ENCODE measurements at places on chromosomes 11 and 22. TPM values are rescaled to one million over a fixed set of nuclear protein-coding genes. Genes with fewer than 3 reads are reported as not detected.

OR51B4 gene
- total RNA-seq: not detected

USP2 gene
- total RNA-seq: 25.4 TPM

OR2AG1 gene
- not detected for total RNA-seq

PIH1D2 gene
- 2.4 TPM for total RNA-seq

APOA1 gene
- total RNA-seq: 1.2 TPM

GRCh38 chr22:46993633-46994032 lies 231.2 kb downstream of the TBC1D22A start:
- no peak overlapping the region for H3K4me3 ChIP-seq
- H3K4me1 ChIP-seq: peaks cover 14% of the 10 kb centered on the region
- no peaks in the 10 kb centered on the region for H3K27me3 ChIP-seq
- peaks cover 19% of the 10 kb centered on the region for H3K36me3 ChIP-seq
- DNase-seq: no peak

DNA sequence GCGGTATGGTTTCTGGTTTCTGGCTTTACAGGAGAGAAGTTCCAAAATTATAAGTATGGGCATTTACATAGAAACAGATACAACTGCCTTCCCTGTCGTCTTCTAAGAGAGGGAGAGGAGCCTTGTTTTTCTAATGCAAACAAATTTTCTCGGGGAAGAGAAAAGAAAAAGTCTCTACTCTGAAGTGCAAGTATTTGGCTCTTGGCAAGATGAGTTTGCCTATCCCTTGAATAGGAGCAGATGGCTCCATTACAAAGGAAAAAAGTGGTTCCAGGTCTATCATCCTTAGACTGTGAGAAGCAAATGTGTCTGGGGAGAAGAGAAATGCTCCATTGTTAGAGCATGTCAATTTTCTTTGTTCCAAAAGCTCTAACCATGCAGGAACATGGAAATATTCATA lies 455.6 kb downstream of the BUD13 start:
- H3K36me3 ChIP-seq: no peaks in the 10 kb centered on the region
- H3K4me1 ChIP-seq: peaks cover 16% of the 10 kb centered on the region
- no peak for DNase-seq
- H3K27ac ChIP-seq: no peak overlapping the region
- no peak overlapping the region for H3K4me3 ChIP-seq
- H3K27me3 ChIP-seq: no peaks in the 10 kb centered on the region

DNA sequence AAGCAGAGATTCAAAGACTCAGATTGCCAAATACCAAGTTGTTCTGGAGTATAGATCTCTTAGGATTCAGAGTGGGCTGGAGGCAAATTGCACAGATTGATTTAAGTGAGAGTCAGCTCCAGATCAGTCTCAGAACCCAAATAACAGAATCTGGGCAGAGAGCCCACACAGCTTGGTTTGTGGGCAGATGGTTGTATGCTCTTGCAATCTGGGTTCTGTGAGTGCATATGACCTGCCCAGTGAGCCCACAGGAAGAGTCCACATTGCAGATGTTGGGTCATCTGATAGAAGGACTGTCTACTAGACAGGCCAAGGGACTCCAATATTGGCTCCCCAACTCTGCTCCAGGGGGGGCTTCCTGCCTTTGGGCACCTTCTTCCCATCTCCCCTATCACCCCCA lies 65.9 kb downstream of the ADAMTS15 start:
- H3K4me1 ChIP-seq: no peaks in the 10 kb centered on the region
- H3K27me3 ChIP-seq: no peaks in the 10 kb centered on the region
- no peak overlapping the region for H3K4me3 ChIP-seq
- DNase-seq: no peak

DNA sequence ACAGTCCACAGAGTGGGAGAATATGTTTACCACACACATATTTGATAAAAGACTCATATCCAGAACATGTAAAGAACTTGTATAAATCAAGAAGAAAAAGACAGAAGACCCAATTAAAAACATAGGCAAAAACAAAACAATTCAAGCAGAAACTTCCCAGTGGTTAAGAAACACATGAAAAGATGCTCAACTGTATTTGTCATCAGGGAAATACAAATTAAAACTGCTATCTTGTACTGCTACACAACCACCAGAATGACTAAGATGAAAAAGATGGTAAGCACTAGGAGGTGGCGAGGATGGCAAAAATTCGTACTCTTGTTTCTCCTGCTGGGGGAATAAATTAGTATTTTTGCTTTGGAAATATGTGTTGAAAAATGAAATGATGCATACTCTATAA lies 192.3 kb upstream of the C11orf87 start:
- no peaks in the 10 kb centered on the region for H3K4me1 ChIP-seq
- H3K36me3 ChIP-seq: no peaks in the 10 kb centered on the region
- H3K4me3 ChIP-seq: no peak overlapping the region

GRCh38 chr22:29256606-29257325 lies 11.0 kb downstream of the RHBDD3 start:
- H3K27me3 ChIP-seq: no peaks in the 10 kb centered on the region
- no peak overlapping the region for H3K27ac ChIP-seq
- peaks cover 22% of the 10 kb centered on the region for H3K36me3 ChIP-seq
- no peak overlapping the region for H3K4me3 ChIP-seq

GRCh38 chr11:74611369-74611861 lies 19.0 kb downstream of the POLD3 start:
- H3K4me1 ChIP-seq: peaks cover 13% of the 10 kb centered on the region
- peak overlapping the region; percentile 46 for H3K27ac ChIP-seq
- no peak for DNase-seq

DNA sequence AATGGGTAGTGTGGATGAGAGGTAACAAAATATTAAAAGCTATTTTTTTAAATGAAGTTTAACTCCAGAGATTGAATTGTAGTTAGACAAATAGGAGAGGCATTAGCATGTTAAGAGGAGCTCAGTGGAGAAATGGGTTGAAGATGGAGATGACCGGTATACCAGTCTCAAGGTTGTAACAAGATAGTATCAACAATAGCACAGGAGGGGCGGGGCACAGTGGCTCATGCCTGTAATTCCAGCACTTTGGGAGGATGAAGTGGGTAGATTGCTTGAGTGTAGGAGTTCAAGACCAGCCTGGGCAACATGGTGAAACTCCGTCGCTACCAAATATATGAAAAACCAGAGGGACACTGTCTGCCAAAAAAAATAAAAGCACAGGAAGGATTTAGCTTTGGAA lies 6.0 kb upstream of the ANKRD42 start:
- H3K36me3 ChIP-seq: peaks cover 80% of the 10 kb centered on the region
- H3K27me3 ChIP-seq: no peaks in the 10 kb centered on the region

DNA sequence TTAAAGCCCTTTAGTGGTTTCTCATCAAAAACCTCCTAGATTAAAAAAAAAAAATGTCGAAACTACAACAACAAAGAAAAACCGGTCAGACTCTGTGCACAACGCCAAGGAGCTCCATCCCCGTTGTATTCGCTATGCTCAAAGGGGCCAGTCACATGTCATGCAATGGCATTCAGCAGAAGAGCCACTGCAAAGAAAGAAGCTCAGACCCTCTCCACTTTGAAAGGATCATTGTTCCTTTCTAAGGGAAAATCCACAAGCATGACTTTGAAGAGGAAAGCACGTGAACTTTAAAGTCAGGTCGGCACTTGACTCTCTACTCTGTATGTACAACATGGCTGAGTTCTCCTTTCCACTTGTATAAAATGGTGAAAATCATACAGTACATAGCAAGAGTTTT lies 655.6 kb downstream of the ETS1 start:
- H3K4me1 ChIP-seq: no peaks in the 10 kb centered on the region
- no peak for DNase-seq
- no peaks in the 10 kb centered on the region for H3K36me3 ChIP-seq
- H3K4me3 ChIP-seq: no peak overlapping the region
- H3K27ac ChIP-seq: no peak overlapping the region

DNA sequence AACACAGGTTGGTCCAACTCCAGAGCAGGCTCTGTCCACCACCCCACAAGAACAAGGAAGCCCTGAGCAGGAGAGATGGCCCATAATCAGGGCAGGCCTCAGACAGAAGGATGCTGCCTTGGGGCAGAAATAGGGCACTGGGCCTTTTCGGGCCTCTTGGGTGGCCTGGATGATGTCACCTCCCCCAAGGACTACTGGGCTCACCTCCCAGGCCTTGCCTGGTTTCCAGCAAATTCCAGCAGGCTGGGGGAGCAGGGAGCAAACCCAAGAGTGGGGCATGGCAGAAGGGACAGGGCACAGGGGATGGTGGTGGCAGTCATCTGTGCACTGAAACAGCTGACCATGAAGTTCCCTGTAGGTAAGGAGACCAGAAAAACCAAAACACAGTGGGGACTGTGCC lies 5.3 kb upstream of the NAA40 start:
- no peak overlapping the region for H3K27ac ChIP-seq
- H3K36me3 ChIP-seq: no peaks in the 10 kb centered on the region
- H3K27me3 ChIP-seq: no peaks in the 10 kb centered on the region
- H3K4me1 ChIP-seq: peaks cover 6% of the 10 kb centered on the region
